Progenitor cell of endocrine pancreas (in vitro differentiated cells): ENCODE measurements at places on chromosomes 1 and 21.

DNA sequence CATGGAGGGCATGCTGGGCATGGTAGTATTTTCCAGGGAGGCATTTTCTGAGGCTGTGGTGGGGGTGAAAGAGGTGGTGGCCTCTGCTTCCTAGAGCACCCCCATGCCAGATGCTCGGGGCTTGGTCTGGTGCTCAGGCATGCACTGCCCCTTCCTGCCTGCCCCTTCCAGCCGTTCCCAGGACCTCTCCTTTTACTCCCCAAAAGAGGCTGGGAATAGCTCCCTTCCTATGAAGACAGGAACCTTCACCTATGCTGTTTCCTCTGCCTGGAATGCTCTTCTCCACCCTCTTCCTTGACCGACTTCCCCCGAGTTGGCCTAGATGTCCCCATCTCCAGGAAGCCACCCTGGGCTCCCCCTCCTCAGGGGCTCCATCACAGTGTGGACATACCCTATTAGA lies 9.1 kb downstream of the EDN2 start:
- DNase-seq: no peak

- DNase-seq: no peak
These were observed 83.4 kb downstream of the GREM2 start for GRCh38 chr1:240528591-240528990.

GRCh38 chr1:68111519-68112436 lies 61.4 kb upstream of the DIRAS3 start:
- DNase-seq: no peak

- no peak for DNase-seq
These were observed 125.7 kb upstream of the GADD45A start for GRCh38 chr1:67559222-67559700.

GRCh38 chr1:193387406-193387805 lies 201.0 kb upstream of the B3GALT2 start:
- no peak for DNase-seq

DNA sequence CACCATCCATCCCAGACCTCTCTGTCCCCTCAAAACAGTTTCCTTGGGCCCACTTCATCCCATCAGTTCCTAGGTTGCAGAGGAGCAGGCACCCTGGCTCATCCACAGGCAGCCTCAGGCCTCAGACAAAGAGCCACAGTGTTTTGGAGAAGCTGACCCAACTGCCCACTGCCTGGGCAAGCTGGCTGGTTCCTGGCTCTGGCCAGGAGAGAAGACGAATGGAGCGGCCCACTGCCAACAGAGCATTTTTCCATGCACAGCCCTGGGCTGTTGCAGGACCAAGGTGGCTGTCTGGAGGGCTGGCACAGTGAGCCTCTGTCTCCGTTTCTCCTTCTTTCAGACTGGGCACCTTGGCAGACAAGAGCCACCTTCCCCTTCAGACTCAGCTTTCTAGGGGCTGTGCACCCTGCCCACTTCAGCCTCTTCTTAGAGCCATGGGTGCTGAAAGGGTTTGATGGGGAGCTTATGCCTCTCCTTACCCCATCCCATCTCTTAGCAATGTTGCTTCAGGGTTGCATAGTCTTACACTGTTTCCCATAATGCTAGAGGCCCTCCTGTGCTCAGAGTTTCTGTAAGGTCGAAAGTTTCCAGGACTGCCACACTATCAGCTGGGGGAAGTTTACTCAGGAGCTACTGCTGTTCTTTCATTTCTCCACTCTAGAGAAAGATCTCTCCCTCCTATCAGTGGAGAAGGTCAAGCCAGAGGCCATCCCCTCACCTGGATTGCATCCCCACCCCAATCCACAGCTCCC lies 973 bp downstream of the FMOD start:
- no peak for DNase-seq

DNA sequence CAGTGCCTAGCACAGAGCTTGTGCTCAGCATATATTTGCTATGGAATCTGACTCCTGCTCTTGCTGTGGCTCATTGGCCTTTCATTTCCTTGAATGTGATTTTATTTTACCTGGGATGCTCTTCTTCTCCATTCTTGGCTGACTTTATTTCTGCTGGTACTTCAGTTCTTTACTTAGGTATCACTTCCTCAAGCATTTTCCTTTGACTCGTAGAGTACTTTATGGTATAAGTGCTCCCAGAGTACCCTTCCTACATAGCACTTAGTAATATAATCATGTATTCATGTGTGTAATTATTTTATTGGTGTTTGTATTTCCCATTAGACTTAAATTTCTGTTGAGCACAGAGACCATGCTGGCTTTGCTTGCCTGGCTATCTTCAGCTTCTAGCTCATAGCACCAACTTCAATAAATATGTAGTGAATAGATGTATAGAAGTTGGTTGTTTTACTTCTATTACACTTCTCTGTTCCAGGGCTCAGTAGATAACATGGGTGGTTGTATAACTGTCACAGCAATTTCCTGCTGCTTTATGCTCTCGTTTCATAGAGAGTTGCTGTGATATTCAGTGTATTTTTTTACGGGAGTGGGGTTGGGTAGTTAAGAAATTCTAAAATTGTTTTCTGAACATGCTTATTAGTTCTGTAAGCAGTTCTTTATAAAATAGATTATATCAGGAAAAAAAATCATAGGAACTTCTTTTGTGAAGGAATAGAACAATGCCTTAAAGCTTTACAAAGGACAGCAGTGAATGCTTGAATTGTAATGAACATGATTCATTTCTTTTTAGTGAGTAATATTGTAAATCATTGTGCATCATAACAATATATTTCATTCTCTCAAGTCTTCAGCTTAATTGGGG lies 112.2 kb downstream of the NEK7 start:
- DNase-seq: no peak

- no peak for DNase-seq
These were observed 98.9 kb upstream of the IPO9 start for GRCh38 chr1:201729973-201730608.

DNA sequence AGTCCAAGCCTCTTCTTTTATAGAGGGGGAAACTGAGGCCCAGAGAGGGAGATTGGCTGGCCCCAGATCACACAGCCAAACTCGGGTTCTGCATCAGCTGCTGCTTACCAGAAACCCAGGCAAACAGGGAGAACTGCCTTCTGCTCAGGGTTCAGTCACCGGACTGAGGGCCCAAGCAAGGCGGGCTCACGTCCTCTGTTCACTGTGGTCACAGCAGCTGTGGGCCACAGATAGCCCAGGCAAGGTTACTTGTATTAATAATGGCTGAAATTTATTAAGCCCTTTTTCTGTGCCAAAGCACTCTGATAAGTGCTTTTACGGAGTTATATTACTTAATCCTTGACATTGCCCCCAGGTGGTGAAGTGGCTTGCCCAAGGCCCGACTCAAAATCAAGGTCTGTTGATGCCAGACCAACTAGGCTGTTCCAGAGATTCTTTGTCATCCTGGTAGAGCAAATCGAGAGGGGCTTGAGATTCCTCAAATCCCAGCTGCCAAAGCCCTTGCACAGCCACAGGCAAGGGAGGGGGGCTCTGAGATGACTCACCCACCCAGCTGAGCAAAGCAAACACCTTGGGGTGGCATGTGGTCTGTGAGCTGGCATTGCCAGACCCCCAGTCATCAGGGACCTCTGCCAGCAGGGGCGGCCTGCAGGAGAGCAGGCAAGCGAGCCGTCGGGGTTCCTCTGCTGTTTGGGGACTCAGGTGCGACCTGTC lies 36.5 kb downstream of the EPHB2 start:
- no peak for DNase-seq

- no peak for DNase-seq
These were observed 245.3 kb upstream of the ZP4 start for GRCh38 chr1:238135708-238136664.

- no peak for DNase-seq
These were observed 125.1 kb upstream of the KCND3 start for GRCh38 chr1:112114540-112114939.

GRCh38 chr1:115225993-115226685 lies 111.9 kb downstream of the NGF start:
- no peak for DNase-seq

- no peak for DNase-seq
These were observed 68.6 kb upstream of the PALMD start for GRCh38 chr1:99577313-99577712.

GRCh38 chr1:240771450-240771849 lies 159.5 kb upstream of the GREM2 start:
- DNase-seq: no peak

DNA sequence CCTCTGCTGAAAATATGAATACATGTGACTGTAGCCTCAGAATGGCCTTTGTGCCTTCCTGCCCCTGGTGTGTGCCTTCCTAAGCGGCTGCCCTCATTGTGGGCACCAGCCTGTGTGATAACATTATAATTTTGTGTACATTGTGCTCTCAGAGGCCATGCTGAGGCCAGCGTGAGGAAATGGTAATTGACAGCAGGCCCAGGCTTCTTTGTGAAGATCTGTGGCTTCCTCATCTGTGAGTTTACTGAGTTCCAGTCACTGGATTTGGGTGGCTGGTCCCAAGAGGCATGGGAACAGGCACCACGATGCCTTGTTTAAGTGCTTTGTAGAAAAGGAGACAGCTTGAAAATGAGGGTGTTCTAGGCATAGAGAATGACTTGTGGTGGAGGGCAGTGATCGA lies 389.3 kb downstream of the OMA1 start:
- DNase-seq: no peak

DNA sequence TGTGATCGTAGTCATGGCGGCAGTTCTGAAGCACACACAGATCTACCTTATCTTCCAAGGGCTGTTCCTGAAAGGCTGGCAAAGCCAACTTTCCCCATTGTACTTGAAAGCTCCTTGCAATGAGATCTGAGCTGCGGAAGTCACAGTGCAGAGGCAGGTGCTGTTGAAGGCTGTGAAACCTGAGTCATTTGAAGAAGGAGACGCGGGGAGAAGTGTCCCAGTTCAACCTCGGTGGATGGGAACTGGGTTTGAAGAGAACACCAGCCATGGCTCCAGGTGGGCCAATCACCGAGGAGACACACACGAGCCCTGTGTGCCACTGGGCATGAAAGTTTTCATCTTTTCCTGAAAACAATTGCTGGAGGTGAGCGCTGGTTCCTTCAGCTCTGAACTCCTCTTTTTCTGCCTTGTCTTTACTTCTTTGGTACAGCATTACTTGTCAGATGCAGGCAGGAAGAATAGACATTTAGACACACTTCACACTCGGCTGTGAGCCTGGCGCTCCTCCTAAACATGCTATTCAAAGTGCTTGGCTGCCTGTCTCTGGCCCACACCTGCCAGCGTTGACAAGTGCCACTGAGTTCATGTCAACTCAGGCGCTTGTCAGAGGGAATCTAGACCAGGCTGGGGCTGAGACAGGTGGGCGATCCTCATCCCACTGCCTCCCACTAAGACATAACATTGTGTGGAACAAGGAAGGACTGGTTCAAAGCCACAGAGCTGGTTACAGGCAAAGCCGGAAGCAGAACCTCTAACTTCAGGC lies 25.7 kb upstream of the PDE9A start:
- DNase-seq: no peak

DNA sequence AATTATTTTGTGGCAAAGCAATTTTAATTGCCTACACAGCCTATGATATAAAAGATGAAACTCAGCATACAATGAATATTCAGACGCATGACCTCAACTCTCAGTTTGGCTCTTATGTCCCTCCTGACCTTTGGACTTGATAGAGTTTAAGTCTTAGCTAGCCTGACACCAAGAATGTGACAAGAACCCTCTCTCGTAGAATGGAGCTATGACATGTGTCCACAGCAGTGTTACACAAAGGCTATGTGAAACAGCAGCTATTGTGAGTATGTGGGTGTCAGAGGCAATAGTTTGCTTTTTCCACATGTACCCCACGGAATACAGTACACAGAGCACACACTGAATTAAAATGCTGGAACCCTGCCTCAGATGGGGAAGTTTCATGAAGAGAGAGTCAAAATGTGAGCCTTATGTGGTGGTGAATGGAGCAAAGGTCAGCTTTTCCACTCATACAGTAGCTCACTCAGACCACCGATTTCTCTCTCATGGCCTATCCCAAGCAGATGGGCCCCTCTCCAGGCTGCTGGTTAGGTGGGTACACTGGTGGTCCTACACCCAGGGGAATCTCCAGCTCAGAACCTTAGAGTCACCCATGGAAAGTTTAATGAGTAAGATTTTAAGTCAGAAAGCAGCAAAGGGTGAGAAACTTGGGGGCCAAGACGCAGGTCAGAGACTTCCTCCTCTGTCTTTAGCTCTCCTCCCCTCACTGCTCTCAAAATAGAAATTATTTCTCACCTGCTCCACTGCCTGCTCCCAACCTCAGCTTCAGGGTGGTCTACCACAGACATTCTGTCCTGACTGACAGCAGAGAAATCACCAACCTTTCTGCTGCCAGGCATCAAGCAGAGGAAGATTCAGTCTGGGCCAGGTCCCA lies 10.1 kb upstream of the XCL2 start:
- no peak for DNase-seq

GRCh38 chr21:17989780-17990179 lies 170.6 kb upstream of the C21orf91 start:
- DNase-seq: no peak

- DNase-seq: no peak
These were observed 473.3 kb downstream of the MRPL39 start for GRCh38 chr21:25133939-25134338.

DNA sequence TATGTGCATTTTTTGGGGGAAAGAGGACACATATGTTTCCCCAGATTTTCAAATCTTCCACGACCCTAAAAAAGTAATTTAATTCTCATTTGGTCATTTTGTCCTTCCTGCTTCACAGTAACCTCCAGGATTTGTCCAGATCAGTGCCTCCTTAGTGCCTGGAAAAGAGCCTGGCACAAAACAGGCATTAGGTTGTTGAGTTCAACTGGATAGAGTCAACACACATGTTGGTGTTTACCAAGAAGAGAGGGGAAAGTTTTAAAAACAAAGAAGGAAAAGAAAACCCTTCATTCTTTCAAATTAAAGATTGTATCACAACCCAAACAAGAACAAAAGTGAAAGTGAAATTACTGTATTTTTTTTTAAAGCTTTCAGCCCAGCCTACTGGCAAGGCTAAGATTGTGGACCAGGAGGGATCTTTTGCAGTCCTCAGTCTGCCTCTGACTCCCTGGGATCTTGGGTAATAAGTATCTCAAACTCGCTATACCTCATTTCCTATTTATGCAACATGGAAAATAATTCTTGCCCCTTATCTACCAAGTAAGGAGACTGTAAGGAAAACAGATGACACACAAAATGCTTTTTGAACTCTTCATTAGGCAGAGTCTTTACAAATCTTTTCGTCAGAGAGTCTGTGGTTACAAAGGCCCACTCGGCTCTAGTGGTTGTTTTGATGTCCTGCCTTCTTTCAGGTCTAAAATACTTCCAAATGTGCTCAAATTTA lies 57.8 kb downstream of the ZNF281 start:
- DNase-seq: no peak

DNA sequence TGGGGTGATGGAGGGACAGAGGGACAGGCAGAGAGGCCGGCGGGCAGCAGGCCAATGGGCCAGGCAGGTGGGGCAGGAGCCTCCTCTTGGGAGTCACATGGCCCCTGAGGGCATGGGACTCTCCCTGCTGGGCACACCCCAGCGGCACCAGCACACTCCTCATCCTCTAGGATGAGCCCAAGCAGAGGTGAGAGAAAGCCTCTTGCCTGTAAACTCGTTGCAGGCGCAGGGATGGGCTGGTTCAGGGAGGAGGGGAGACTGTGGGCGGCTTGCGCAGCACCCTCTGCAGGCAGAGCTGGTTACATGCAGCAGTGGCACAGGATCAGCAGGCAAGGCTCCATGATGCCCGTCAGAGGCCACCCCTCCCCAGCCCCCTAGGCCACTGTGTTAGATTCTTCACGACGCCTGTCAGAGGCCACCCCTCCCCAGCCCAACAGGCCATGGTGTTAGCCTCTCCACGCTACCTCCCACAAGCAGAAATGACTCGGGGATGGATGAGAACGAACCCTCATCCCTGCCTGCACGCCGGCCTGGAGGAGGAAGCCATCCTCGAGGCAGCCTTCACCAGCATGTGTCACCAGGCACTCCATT lies 209.7 kb upstream of the VAMP3 start:
- no peak for DNase-seq
